Stimulated activated CD4-positive, alpha-beta T cell treated with anti-CD3 and anti-CD28 coated beads, Interleukin-2, amount 100 ng/mL, for 24 hours (primary cell): ENCODE measurements at places on chromosomes 12 and 14.

DNA sequence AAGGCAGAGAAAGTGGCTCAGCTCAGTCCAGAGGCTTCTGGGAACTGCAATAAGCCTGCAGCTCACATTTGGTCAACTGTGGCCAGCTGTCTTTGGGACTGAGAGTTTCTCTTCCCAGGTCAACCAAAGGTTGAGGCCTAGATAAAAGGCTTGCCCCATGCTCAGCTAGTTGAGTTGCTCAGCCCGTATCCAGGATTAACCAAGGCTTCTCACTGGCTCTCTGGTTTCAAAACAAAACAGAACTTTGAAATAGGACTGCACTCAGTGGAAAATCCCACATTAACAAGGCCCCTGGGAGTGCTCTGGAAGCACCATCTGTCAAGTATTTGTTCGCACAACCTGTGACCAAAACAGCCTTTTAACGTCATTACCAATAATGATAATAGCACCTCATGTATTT lies 40.3 kb upstream of the NUAK1 start:
- no peak for DNase-seq

GRCh38 chr12:96121271-96121711 lies 72.9 kb upstream of the ELK3 start:
- DNase-seq = no peak

DNA sequence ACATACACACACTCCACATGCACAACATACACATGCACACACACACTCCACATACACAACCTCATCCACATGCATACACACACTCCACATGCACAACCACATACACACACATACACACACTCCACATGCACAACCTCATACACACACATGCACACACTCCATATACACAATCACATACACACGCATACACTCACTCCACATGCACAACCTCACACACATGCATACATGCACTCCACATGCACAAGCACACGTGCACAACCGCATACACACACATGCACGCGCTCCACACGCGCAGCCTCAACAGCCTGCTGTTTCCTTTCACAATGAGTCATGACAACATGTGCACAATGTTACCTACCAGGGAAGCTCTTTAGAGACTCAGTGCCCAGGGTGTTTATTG lies 61.2 kb upstream of the TMEM132C start:
- no peak for DNase-seq

- DNase-seq = no peak
Measured at GRCh38 chr12:34264110-34264509, 241.8 kb downstream of the ALG10 start.

- no peak for DNase-seq
Measured at GRCh38 chr12:10372559-10372958, 17.3 kb downstream of the KLRK1 start.

- no peak for DNase-seq
Measured at GRCh38 chr12:114450019-114450418, 44.1 kb upstream of the TBX5 start.
